ENCODE measurements at places on chromosomes 11 and 22.

DNA sequence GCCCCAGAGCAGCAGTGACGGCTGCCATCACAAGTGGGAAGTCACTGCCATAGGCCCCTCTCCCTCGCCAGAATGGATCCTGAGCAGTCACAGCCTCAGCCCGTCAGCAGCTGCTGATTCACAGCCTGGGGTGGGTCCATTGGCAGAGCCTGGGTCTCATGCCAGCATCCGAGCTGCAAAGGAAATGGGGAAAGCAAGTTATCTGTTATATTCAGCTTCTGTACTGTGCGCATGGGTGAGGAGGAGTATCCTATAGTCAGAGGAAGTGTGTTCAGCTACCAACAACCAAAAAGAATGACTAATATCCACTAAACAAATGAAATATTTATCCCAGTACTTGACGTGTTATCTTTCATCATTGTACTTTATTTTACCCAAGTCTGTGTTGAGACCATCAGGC is 119.7 kb downstream of the RCN1 start:
- DNase-seq, result no peak

GRCh38 chr11:61961570-61962212 is 5.7 kb downstream of the FTH1 start:
- DNase-seq, result no peak

- no peak for DNase-seq
These were observed 19.4 kb upstream of the LIN7C start for GRCh38 chr11:27525824-27526516.

DNA sequence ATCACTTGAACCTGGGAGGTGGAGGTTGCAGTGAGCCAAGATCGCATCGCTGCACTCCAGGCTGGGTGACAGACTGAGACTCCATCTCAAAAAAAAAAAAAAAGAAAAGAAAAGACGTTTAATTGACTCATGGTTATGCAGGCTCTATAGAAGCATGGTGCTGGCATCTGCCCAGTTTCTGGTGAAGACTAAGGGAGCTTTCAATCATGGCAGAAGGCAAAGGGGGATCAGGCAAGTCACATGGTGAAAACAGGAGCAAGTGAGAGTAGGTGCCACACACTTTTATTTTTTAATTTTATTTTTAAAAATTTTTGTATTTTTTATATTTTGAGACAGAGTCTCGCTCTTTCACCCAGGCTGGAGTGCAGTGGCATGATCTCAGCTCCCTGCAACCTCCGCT is 8.4 kb upstream of the PATZ1 start:
- DNase-seq, result no peak

- no peak for DNase-seq
These were observed 12.9 kb downstream of the CD59 start for GRCh38 chr11:33723238-33723881.

GRCh38 chr11:114326151-114326550 is 30.0 kb downstream of the NNMT start:
- DNase-seq, result no peak

All from NCI-H524 treated with DMSO at 0.1 percent for 48 hours (cell line).